Hematopoietic multipotent progenitor cell treated with erythropoietin and hydrocortisone succinate and interleukin-3 and kit ligand, for 8 days (in vitro differentiated cells): ENCODE measurements at places on chromosomes 3 and 15.

DNA sequence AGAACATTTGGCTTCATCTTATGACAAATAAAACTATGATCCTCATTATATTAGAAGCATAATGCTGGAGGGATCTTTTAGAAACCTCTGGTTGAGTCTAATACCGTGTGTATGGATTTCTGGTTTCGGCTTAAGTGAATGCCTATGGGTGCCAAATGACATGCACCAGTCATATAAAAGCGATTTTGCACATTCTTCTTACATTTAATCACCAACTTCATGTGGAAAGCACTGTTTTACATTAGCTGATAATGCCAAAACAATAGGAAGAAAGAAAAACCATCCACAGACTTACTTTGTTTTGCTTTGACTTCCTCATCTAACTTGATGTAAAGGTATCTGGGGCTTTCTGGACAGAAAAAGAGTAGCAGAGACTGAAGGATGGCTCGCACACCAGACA lies 20.9 kb downstream of the SLC2A2 start:
- no peak for DNase-seq

- no peak for DNase-seq
Measured at GRCh38 chr3:177429079-177429478, 231.8 kb upstream of the TBL1XR1 start.

- DNase-seq, result no peak
Measured at GRCh38 chr15:67955252-67955651, 98.9 kb upstream of the PIAS1 start.

DNA sequence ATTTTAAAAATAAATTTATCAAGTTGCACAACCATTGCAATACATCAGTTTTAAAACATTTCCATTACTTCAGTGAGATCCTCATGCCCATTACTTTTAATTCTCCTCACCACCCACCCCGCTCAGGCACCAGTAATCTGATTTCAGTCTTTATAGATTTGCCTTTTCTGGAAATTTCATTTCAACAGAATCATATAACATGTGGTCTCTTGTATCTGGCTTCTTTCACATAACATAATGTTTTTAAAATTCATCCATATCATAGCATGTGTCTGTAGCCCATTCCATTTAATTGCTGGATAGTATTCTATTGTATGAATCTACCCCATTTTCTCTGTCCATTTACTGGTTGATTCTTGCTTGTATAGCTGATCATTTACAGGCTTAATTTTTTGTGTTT lies 110.3 kb upstream of the TMEM108 start:
- no peak for DNase-seq

GRCh38 chr3:159271799-159272512 lies 470.1 kb downstream of the MFSD1 start:
- DNase-seq, result no peak

GRCh38 chr3:38829404-38829803 lies 13.4 kb upstream of the SCN10A start:
- DNase-seq, result no peak

DNA sequence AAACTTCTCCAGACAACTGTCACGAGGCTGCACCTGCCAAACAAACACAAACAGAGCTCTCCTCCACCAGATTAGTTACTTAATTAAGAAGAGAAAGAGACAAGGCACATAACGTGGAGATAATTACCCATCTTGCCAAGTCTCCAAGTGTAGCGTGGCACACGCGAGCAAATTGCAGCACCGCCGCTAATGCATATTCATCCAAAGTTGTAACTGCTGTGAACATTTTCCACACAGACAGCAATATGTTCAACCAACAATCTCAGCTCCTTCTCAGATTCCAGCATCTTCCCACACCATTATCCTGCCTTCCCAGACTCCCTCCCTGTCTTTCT lies 309.6 kb upstream of the TLE3 start:
- DNase-seq, result no peak

- peak; percentile 26 for DNase-seq
Measured at GRCh38 chr15:82103468-82103867, 57.6 kb upstream of the MEX3B start.
